Activated T-helper 1 cell treated with anti-CD3 and anti-CD28 coated beads, Interleukin-2, amount 50 U/mL, for 16 hours (primary cell): ENCODE measurements at places on chromosomes 3 and 15.

DNA sequence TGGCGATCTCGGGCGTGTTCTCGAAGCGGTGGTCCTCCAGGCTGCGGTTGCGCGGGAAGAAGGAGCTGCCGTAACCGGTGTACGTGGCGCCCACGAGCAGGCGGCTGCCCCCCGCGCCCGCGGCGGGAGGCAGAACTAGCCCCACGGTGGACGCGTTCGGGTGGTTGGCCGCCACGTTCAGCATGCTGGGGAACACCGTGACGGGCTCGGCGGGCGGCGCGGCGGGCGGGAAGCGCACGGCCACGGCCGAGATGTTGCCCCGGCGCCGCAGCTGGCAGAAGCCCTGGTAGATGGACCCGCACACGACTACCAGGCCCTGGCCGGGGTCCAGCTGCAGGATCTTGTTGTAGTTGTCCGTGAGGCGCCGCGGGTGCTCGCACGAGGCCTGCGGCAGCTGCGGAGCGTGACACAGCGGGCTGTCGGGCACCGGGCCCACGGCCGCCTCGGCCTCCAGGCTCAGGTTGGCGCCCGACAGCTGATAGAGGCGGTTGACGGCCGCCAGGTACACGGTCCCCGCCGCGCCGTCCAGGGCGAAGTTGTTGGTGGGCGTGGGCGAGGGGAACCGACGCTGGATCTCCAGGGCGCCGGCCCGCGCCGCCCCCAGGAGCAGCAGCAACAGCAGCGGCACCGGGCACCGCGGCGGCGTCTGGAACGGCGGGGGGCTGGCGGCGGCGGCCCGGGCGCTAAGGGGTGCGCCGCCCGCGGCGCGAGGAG is 397 bp downstream of the PLXND1 start:
- DNase-seq = no peak

GRCh38 chr15:98794211-98794610 is 145.9 kb downstream of the IGF1R start:
- no peak for DNase-seq

DNA sequence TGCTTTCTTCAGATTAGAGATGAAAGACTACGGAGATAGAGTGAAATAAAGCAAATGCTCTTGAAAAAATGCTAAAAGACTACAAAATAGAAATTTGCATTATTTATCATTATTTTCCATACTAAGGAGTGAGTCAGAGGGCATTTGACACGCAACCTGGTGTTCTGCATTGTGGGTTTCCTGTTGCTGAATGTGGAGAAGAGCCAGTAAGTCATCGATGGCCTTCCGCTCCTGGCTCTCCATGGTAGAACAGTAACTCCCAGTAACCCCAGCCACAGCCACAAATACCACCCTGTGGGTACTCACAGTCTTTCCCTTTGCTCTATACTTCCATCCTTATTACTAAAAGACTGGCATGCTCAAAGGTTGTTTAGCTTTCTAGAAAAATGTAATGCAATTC is 61.5 kb downstream of the CGGBP1 start:
- DNase-seq = no peak

DNA sequence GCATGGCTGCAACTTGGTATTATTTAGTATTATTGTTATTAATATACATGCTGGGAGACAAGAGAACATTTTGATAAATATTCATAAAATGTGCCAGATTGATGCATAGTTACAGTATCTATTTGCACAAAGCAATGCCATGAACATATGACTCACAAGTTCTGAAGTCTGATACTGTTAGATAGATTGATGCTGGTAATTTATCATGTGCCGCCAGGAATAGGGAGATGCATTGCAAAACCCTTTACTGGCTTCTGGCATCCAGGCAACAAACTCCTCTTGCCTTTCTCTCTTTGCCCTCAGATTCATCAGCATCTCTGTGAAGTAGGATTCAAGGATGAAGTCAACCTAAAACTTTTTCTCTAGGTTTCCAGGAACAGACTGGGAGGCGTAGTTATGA is 41.0 kb upstream of the SLC25A26 start:
- no peak for DNase-seq

- no peak for DNase-seq
Measured at GRCh38 chr3:182136008-182136910, 424.5 kb downstream of the SOX2 start.

DNA sequence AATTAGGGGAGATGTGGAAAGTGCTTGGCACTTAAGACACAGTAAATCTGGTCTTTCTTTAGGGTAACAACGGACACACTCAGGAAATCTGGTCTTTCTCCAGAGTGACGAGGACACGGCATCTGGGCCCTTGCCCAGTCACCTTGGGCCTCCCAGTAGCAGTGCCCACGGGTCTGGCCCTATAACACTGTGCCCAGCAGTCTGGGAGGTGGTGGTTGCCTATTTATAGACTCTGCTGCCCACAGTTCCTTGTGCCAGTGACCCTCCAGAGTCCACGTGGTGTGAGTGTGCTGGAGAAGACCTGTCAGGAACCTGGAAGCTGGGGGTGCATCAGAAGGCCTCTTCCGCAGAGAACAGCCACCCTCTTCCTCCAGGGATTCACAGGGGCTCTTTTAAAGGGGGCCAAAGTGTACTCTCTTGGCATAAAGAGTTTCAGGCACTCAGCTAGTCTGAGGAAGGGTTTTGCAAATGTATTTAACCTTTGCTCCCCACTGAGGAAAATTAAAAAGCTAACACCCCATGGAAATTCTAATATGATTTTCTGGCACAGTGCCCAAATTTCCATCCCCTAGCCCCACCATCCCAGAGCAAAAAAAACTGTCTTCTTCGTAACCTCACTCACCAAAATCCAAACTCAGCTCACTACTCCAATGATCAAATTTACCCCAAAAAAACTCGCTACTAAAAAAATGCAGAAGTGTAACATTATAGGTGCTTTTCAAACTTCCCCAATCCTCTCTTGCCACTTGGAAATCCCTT is 15.4 kb downstream of the WNT5A start:
- DNase-seq = no peak

GRCh38 chr3:126524429-126524988 is 554 bp downstream of the CHST13 start:
- DNase-seq = no peak

GRCh38 chr15:69394556-69395282 is 19.4 kb upstream of the KIF23 start:
- DNase-seq = peak; percentile 72

DNA sequence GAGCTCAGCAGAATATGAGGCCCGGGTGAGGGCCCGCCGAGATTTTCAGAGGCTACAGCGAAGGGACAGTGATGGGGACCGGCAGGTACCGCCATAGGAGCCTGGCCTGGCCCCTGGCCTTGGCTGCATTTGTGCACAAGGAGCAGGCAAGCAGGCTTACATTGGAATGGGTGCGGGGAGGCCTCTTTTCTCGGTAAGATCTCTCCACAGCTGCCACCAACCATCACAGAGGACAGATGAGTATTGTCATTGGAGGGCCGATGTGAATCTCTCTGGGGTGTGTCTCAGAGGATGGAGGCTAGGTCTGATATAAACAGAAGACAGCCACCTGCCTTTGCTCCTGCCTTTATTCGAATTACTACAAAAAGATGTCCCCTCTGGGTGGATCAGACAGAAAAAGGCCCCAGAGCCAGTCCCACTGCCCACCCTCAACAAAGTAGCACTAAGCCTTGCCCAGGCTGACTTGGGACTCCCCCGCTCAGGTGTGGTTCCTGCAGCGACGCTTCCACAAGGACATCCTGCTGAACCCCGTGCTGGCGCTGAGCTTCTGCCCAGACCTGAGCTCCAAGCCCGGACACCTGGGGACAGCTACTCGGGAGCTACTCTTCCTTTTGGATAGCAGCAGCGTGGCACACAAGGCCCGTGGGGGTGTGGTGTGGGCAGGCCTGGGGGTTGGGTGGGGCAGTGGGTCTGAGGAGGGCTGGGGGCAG is 5.4 kb downstream of the VWA5B2 start:
- no peak for DNase-seq

DNA sequence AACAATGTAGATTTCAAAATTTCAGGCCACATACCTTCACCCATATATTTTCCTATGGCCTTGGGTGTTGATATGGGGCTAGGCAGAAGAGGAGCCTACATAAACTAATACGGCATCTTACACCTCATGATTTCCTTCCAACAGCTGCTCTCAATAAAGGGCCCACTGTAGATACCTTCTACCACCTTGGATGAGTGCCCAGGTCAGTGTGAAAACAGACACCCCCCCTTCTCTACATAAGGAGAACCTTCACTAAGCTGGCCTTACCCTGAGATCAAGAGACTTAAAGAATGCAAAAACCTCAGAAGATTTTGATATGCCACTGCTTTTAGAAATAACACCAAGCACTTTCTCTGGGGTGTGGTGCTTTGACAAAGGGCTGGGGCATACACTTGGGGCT is 42.7 kb downstream of the SH3BP5 start:
- DNase-seq = no peak

- no peak for DNase-seq
Measured at GRCh38 chr15:33675246-33675645, 293.1 kb upstream of the CHRM5 start.

DNA sequence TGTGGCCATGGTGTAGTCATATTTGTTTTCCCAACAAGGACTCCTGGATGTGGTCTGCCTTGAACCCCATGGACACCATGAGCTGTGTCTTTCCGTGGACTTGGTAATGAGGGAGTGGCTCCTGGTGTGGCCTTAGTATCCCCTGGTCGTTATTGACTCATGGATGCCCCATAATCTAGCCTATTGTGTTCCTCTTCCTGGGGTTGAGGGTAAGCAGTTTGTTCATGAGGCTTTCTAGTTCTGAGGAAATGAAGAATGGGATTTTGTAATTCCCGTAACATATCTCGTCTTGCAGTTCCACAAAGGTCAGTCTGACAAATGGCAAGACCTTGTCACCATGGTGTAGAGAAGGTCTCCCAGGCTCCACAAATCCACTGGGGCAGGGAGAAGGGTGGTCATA is 22.6 kb downstream of the RAB7A start:
- no peak for DNase-seq

DNA sequence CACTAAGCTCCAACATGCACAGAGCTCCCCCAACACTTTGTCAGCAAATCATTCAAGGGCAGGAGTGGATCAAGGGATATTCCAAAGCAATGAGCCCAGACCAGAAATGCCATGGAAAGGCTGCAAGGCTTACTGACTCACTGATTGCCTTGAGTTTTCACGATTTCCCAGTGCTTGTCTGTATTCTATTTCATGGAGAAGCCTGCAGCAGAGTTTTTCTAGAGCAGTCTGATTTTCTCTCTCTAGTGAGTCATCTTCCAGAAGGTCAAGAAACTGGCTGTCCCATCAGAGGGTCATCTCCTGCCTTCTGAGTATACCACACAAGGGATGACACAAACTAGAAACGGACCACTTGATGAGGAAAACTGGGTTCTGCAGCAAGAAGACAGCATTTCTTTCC is 16.5 kb downstream of the LMCD1 start:
- no peak for DNase-seq
